Naive thymus-derived CD8-positive, alpha-beta T cell (primary cell): ENCODE measurements at places on chromosomes 3 and 15. TPM values are rescaled to one million over a fixed set of nuclear protein-coding genes. Genes with fewer than 3 reads are reported as not detected.

The LINGO1 gene
- not detected for total RNA-seq

The CD96 gene
- 316 TPM for total RNA-seq

DNA sequence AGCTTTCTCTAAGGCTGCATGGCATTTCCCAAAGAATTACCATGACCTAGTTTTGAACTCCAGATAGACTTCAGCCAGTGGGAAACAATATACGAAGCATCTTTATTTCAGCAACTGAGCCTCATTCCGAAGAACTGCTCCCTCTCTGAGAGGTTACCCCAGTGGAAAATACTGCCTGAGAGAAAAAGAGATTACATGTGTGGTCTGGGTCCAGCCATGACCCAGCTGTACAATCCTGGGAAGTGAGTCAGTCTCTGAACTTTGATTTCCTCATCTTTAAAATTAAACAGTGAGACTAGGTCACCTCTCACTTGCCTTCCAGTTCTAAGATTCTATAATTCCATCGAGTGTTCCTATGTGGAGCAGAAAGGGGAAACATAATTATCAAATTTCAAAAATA lies 42.4 kb downstream of the TNIK start:
- no peak for DNase-seq

DNA sequence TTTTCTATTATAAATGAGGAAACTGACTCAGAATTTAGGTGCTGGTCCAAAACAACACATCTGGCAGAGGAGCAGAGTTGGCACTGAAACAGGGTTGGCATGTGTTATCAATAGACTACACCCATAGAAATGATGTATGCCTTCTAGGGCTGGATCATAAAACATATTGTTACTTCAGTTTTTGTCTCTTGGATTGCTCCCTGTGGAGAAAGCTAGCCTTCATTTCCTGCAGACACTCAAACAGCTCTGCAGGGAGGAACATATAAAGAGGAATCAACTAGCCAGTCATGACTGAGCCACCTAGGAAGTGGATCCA lies 507 bp upstream of the MRPL3 start:
- no peak for DNase-seq

GRCh38 chr3:189119950-189120349 lies 51.8 kb upstream of the TPRG1 start:
- no peak for DNase-seq

GRCh38 chr15:27358751-27359434 lies 387.9 kb downstream of the GABRG3 start:
- DNase-seq, result no peak

GRCh38 chr3:8506571-8507061 lies 5.0 kb downstream of the LMCD1 start:
- no peak for DNase-seq
